ENCODE measurements at places on chromosomes 4 and X. TPM values are rescaled to one million over a fixed set of nuclear protein-coding genes. Genes with fewer than 3 reads are reported as not detected.

GRCh38 chr4:99235955-99236354 lies 16.9 kb upstream of the ADH6 start:
- no peak for DNase-seq

Gene NWD2
- not detected for total RNA-seq

Gene ERCC6L
- total RNA-seq: 13.1 TPM

- DNase-seq: peak; percentile 90
Measured at GRCh38 chr4:158996669-158997074, 106.2 kb upstream of the RAPGEF2 start.

DNA sequence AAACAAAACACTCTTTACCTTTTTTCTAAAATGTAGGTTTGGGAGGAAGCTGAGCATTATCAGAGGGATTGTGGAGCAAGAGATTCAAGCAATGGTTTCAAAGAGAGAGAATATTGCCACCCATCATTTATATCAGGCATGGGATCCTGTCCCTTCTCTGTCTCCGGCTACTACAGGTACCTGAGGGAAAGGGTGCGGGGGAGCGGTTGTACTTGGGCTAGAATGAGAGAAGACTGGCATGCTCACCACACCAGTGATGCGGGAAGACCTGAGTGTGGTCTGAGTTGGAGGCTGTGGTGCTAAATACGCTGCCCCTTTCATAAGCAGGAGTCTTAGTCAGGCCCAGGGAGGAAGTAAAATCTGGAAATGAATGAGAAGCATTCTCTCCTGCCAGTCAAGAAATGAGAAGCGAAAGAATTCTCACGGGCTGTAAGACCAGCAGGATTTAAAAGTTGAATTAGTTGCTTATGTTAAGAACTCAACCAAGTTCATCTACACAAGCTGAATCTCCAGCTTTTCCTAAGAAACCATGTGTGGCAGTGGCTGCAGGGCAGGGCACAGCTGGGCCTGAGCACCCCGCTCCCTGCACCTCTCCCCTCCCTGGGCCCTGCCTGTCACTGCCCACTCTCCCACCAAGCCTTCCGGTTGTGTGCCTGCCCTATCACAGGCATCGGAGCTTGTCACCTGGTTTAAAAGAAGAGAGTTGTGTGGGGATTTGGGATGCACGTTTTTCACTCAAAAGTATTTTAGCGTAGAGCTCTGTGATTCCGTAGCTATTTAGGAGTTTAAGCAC lies 24.8 kb upstream of the MSANTD1 start:
- no peak for DNase-seq

GRCh38 chr4:7206911-7207567 lies 14.7 kb downstream of the SORCS2 start:
- peak; percentile 83 for DNase-seq

DNA sequence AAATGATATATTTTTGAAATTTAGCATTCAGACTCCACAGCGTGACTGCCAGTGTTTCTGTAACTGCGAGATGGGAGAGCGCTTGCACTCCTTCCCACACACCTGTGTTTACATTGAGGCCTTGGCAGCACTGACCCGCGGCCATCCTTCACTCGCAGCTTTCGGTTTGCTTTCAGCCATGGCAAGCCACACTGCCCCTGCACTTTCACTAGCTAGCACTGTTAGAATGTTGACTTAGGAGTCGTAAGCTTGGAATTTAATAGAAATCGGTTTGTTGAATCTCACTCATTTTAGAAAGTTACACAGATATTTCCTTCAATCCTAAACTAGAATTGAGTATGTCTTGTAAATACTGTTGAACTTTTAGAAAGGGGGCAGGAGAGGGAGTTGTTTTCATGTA lies 136.2 kb downstream of the CFAP299 start:
- peak; percentile 45 for DNase-seq

Gene AREG
- total RNA-seq: not detected

Gene TRAPPC2
- total RNA-seq: 9.7 TPM

DNA sequence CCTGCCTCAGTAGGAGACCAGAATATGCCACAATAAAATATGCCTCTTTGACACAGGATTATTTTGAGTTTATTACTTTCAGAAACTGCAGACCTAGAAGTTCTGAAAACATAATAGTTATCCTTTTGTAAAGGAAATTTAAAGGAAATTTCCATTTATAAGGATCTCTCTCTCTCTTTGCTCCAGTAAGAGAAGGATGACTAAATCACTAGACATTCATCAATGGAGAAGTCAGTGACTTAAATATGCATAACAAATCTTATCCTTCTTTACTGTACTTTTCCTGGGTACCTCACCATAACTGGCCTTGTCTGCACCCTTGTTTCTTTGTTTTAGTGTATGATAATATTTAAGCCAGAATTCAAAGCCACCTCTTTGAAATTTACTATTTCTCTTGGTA lies 28.3 kb upstream of the OPHN1 start:
- no peak for DNase-seq

GRCh38 chr4:6668391-6668790 lies 25.3 kb upstream of the S100P start:
- DNase-seq: peak; percentile 82

GRCh38 chrX:20414066-20414465 lies 147.4 kb upstream of the RPS6KA3 start:
- no peak for DNase-seq

GRCh38 chr4:187606581-187606980 lies 389.0 kb upstream of the ZFP42 start:
- DNase-seq: peak; percentile 67

Gene NDST4
- 0.10 TPM for total RNA-seq

GRCh38 chrX:50643525-50644137 lies 170.4 kb downstream of the SHROOM4 start:
- DNase-seq: no peak

Gene NEUROG2
- not detected for total RNA-seq

DNA sequence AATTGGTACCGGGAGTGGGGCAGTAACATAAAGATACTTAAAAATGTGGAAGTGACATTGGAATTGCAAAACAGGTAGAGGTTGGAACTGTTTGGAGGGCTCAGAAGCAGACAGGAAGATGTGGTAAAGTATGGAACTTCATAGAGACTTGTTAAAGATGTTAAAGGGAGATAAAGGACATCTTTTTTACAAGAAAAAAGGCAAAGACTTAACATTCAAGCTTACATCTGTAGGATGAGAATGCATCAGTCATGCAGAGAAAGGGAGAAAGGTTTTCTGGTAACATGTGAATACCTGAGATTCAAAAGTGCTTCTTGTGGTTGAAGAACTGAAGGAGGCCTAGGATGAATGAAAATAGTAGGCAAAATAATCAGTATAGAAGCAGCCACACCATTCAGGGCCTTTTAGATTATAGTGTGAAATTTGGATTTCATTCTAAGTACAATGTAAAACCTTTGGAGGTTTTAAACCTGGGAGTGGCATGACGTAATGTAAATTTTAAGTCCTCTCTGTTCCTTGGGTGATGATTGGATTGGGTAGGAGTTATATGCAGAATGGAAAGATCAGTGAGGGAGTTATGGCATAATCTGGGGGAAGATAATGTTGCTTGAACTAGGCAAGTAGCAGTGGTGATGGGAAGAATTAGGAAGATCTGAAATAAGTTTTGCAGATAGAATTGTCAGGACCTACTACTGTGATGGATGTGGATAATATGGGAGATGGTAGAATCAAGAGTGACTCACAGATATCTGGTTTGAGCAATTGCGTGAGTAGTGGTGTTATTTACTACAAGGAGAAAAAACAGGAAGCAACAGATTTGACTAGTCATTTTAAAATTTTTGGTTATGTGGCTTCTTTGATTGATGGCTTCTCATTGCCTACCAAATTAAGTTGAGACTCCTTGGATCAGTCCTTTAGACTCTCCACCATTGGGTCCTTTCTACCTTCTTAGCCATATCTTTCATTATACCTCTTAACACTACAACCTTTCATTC lies 138.7 kb downstream of the VSIG4 start:
- no peak for DNase-seq

DNA sequence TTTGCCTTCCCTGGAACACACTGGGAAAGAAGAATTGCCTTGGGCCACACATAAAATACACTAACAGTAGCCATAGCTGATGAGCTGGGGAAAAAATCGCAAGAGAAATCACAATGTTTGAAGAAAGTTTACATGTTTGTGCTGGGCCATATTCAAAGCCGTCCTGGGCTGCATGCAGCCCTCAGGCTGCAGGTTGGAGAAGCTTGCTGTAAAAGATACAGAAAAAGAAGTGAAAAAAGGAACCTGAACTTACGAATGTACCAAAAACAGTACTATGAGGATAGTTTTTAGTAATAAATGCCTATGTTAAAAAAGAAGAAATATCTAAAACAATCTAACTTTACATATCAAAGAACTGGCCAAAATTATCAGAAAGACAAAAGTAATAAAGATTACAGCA lies 82.1 kb downstream of the UGT2B28 start:
- DNase-seq: no peak

GRCh38 chrX:132692066-132692465 lies 203.2 kb upstream of the MBNL3 start:
- DNase-seq: no peak

- no peak for DNase-seq
Measured at GRCh38 chr4:77930876-77931275, 68.2 kb downstream of the MRPL1 start.

Gene NSUN7
- total RNA-seq: not detected

DNA sequence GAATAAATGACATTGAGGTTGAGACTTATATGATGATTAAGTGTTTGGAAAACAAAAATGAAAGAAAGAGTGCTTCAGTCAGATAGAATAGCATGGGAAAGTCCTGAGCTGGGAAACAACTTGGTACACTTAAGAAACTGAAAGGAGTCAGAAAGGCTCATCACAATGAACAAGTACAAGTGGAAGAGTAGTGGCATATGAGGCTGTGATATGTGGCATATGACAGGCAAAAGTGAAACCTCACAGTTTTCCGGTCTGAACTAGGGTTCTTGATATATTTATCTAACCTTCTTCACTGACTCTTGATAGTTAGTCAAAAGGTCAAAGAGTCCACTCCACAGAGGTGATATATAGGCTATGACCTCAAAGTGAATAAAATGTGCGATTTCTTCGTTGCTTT lies 537.1 kb upstream of the CXorf51A start:
- DNase-seq: no peak

Gene IRAK1
- total RNA-seq: 50.0 TPM

DNA sequence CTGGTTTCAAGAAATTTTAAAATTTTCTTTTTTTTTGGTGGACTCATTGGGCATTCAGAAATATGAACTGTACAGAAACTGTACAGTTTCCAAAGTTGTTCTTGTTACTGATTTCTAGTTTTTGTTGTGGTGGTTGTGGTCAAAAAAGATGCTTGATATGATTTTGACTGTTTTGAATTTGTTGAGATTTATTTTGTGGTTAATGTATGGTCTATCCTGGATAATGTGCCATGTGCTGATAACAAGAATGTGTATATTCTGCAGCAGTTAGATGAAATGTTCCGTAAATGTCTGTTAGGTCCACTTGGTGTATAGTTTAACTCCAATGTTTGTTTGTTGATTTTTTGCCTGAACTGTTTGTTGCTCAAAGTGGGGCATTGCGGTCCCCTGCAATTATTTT lies 127.6 kb upstream of the NUDT6 start:
- DNase-seq: no peak

DNA sequence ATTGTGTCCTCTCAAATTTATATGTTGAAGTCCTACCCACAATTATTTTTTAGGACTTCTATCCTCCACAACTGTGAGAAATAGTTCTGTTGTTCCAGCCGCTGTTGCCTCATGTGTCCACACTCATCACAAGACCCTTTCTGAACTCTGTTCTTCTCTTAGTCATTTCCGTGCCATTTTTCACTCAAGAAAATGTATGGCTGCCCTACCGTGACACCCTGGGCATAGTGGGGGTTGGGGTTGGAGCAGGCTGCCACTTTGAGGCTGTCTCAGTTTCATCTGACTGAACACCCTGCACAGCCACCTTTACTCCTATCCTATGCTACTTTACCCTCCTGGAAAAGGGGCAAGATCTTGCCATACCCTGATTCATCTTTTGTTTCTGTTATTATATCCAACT lies 319.1 kb downstream of the TENM3 start:
- DNase-seq: no peak

Gene LSM6
- 88.1 TPM for total RNA-seq

DNA sequence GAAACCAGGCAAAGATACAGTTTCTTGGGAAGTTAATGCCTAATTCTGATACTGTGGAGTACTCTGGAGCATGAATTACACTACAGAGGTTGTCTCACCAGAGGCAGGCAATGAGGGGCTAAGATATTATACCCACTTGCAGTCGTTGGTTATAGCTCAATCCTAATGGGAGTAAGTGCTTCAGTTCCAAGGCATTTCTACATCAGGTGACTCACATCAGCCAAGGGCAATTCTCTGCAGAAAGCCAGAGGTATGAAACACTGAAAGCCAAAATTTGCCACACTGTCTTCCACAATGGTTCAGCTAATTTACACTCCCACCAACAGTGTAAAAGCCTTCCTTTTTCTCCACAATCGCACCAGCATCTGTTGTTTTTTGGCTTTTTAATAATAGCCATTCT lies 174.0 kb upstream of the IL15 start:
- no peak for DNase-seq

DNA sequence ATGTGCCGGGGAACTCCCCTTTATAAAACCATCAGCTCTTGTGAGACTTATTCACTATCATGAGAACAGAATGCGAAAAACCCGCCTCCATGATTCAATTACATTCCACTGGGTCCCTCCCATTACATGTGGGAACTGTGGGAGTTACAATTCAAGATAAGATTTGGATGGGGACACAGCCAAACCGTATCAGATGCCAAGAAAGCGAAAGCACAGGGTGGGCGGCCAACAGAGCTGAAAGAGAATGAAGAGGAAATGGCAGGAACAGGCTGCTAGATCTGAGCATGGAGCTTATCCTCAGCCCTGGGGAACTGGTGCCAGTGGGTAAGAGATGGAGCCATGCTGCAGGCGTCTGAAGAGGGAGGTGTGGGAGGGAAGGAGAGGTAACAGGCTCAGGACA lies 117.7 kb upstream of the PNPLA4 start:
- no peak for DNase-seq

Gene PCDH10
- total RNA-seq: 5.5 TPM

DNA sequence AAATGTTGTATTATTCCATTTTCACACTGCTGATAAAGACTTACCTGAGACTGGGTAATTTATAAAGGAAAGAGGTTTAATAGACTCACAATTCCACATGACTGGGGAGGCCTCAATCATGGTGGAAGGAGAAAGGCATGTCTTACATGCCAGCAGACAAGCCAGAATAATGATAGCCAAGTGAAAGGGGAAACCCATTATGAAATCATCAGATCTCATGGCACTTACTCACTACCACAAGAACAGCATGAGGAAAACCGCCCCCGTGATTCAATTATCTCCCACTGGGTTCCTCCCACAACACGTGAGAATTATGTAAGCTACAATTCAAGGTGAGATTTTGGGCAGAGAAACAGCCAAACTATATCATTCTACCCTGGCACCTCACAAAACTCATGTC lies 2535.1 kb downstream of the ARAP2 start:
- DNase-seq: peak; percentile 13

Gene MAGEB18
- total RNA-seq: not detected

GRCh38 chr4:5371415-5372190 lies 320.3 kb downstream of the STK32B start:
- peak; percentile 77 for DNase-seq

- DNase-seq: peak; percentile 54
Measured at GRCh38 chr4:177484613-177485021, 42.4 kb upstream of the AGA start.

All from H4 (cell line).